Non-pigmented ciliary epithelial cell (primary cell): ENCODE measurements at places on chromosomes 5 and 9.

- DNase-seq, result no peak
These were observed 55.4 kb downstream of the ADGRV1 start for GRCh38 chr5:90613918-90614504.

DNA sequence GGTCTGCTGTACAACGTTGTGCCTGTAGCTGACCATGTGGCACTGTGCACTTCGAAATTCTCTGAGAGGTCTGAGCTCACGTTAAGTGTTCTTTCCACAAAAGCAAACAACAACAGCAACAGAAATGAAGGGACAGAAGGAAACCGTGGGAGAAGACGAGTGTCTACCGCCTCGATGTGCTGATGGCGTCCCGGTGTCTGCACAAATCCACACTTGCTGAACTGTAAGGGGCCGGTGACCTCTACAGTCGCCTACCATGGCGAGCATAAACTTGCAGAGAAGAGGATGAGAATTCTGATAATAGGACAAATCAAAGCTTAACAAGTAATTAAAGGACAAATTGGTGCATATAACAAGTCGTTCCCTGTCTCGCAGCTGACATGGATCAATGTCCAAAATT lies 114.0 kb downstream of the ADAMTS2 start:
- DNase-seq, result no peak

DNA sequence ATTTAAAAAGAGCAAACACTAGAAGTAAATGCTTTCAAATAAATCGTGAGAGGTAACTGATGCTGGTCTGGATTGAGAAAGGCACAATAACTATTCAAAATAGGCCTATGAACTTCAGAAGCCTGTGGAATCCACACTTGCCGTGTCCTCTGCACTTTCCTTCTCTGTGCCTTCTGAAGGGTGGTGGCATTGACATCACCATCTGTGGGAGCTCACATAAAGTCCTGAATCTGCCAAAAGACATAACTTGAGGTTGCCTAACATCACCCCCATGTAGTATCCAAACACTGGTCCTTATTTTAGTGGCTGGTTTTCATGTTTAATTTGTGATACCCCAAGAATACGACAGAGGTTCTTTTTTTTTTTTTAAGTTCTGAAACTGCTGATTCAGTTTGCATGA lies 59.8 kb downstream of the IRF1 start:
- DNase-seq, result no peak

- DNase-seq, result no peak
These were observed 59.7 kb downstream of the DCP2 start for GRCh38 chr5:113036321-113036720.

GRCh38 chr9:3337515-3338225 lies 188.1 kb downstream of the RFX3 start:
- no peak for DNase-seq

GRCh38 chr5:643811-644271 lies 31.7 kb downstream of the CEP72 start:
- DNase-seq, result no peak

GRCh38 chr5:29054694-29055093 lies 2016.3 kb upstream of the CDH9 start:
- no peak for DNase-seq
